Stimulated activated CD8-positive, alpha-beta memory T cell treated with anti-CD3 and anti-CD28 coated beads, Interleukin-15, amount 100 ng/mL, for 24 hours (primary cell): ENCODE measurements at places on chromosomes 5 and 9.

DNA sequence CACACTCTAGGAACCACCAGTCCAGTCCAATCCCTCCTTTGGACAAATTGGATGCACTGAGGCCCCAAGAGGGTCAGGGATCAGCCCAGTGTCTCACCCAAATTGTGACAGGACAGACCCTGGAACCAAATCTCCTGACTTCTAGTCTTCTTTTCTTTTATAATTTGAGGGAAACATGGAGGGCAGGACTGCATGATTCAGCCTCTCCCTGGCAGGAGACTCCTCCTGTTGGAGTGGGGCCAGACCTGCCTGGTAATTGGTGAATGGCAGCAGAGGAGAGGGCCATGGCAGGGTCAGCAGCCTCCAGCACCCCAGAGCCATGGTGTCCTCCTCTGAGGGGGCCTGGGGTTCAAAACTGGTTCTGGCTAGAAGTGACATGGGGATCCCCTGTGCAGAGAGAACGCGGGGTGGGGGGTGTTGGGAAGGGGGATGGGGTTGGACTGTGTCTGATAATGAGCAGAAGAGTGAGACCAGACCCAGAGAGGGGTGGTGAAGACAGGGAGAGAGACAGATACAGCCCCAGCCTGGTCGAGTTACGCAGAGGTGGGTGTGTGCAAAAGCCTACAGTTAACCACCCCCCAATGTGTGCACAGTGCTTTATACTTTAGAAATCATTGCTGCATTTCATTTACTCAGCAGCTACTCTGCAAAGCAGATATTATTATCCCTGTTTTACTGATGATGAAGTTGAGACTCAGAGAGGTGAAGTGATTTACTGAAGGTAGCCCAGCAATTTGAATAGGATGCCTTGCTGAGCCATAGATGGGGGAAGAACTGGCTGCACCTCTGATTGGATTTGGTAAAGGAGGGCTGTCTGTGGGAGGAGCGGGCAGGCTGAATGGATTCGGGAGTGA is 3.8 kb upstream of the SYNPO start:
- no peak for DNase-seq

DNA sequence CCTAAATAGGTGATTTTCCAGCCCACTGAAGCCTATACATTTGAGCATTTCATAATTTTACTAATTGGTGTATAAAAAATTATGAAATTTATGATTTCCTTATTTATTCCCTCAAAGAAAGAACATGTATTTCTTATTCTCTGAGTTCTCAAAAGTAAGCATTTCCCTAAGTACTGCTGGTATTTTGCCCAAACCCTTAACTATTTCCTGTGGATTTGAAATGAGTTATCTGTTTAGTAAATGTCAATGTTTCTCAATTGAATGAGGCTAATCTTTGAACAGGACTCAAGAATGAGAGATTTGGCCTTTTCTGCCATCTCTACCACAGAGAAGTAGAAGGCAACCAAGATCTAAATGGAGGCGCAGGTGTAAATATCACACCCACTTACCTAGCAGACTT is 751.7 kb downstream of the TLE1 start:
- DNase-seq: no peak

GRCh38 chr5:157177953-157178352 is 2.7 kb upstream of the ITK start:
- DNase-seq: no peak

DNA sequence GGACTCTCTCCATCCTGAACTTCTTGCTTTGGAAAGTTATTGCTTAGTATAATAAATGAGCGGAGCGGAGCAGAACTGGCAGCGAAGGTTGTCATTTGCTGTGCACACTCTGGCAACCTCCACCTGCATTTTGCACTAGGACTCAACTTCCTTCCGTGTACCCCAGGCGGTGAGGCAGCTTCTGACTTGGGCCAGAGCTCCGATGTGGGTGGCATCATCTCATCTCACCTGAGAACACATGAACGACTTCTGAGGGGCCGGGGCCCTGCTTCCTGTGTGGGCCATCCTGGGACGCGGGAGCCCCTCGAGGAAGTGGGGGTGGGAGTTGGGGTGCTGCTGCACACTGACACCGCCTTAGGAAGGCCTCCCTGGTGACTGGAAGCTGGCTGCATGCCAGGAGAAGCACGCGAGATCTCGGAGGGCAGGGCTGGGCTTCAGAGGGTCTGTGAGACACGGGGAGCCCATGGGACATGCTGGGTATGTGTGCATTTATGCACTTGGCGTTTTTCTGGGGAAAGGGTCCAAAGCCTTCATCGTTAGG is 56.5 kb upstream of the COL5A1 start:
- DNase-seq: no peak

DNA sequence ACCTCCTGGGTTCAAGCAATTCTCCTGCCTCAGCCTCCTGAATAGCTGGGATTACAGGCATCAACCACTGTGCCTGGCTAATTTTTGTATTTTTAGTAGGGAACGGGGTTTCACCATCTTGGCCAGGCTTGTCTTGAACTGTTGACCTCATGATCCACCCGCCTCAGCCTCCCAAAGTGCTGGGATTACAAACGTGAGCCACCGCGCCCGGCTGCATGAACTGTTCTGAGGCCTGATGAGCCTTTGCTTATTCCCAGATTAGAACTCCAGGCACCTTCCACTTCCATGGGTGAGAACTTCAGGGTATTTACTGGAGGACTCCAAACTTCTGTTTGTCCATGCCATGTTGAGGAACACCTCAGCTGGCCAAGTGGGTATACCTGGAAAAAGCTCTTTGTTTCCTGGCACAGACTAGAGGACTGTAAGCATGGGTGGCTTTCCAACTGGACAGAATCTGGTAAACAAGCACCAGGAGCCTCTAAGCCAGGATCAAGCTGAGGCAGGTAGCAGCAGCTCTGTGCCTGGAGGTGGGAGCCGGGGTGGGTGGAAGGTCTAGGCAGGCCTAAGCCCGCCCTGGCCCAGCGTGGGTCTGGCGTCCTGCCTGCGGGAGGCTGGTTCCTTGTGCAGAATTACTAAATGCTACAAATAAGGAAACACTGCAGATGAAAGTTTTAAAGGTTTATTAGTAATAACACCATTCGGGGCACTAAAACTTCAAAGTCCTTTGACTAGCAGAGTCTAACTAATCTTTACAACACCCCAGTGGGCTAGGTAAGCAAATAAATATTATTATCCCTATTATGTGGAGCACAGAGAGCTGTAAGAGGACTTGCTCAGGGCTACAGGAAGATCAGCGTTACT is 78.4 kb downstream of the SEMA5A start:
- no peak for DNase-seq

DNA sequence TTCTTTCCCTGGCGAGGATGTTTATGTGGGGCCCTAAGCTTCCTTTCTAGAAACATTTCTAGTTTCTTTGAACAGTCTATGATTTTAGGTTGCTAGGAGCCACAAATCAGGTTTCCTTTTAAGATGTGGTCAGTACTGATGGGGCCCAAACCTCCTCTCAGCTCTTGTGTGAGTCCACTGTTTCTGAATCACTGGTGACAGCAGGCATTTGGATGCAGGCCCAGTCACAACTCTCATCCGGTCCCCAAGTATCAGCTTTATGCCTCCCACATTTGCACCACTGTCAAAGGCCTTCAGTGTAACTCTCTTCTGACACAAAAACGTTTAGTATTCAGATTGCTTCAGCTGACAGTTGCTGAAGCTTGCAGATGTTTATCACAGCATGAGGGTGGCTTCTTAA is 7.8 kb downstream of the DMRT2 start:
- no peak for DNase-seq

- DNase-seq: no peak
These were observed 100.4 kb upstream of the CHD1 start for GRCh38 chr5:99029172-99029571.
